ENCODE measurements at places on chromosomes 5 and 9.
A peak's percentile ranks its signal among the peaks of the same experiment; 100 is the strongest.

GRCh38 chr5:158990979-158991775 lies 108.5 kb downstream of the EBF1 start:
- peak; percentile 60 for DNase-seq

GRCh38 chr9:72141484-72141883 lies 7.8 kb upstream of the GDA start:
- DNase-seq, result no peak

- DNase-seq, result no peak
Measured at GRCh38 chr9:104779334-104779733, 15.4 kb downstream of the NIPSNAP3B start.

GRCh38 chr5:9401786-9402472 lies 143.9 kb downstream of the SEMA5A start:
- DNase-seq, result peak; percentile 24

- DNase-seq, result no peak
Measured at GRCh38 chr9:5361326-5362010, 21.8 kb upstream of the RLN1 start.

DNA sequence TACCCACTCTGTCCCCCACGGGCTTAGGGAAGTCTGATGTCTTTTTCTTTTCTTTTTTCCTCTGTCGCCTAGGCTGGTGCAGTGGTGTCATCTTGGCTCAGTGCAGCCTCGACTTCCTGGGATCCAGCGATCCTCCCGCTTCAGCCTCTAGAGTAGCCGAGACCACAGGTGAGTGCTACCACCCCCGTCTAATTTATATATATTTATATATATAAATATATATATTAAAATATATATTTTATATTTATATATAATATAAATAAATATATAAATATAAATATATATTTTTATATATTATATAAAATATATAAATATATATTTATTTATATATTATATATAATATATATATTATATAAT lies 3.3 kb upstream of the ANXA2R start:
- DNase-seq, result no peak

- DNase-seq, result peak; percentile 45
Measured at GRCh38 chr9:108270051-108270450, 585.7 kb downstream of the ACTL7B start.

DNA sequence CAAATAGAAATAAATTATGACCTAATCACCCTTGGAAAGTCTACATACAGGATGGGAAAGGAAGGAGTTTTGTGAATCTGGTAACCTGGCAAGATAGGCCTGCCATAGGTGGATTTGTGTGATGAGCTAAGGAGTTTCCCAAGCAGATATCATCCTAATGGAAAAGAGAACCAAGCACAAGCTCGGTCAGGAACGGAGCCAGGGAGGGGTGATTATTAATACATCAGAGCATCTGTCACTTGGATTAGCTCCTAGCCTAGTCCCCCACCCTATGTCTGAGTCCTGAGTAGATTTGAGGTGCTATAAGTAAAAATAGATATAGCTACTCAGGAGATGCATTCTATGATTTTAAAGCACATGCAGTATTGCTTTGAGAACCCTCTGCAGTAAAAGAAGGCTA lies 57.3 kb upstream of the SMARCA2 start:
- DNase-seq, result no peak

GRCh38 chr9:13791816-13792215 lies 512.3 kb upstream of the MPDZ start:
- no peak for DNase-seq

GRCh38 chr5:132065351-132065937 lies 5.0 kb downstream of the IL3 start:
- DNase-seq, result peak; percentile 65

GRCh38 chr9:112203536-112203935 lies 28.4 kb upstream of the SUSD1 start:
- DNase-seq, result peak; percentile 71

DNA sequence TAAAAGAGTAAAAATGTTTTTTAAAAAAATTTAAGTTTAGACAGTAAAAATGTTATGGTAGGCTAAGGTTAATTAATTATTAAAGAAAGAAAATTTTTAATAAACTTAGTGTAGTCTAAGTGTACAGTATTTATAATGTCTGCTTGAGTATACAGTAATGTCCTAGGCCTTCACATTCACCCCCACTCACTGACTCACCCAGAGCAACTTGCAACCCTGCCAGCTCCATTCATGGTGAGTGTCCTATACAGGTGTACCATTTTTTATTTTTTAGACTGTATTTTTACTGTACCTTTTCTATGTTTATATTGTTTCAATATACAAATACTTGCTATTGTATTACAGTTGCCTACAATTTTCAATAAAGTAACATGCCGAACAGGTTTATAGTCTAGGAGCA lies 234.1 kb downstream of the AUH start:
- DNase-seq, result peak; percentile 31

- DNase-seq, result no peak
Measured at GRCh38 chr5:74540622-74541021, 99.9 kb downstream of the ENC1 start.

Data from fibroblast of skin of right quadriceps (primary cell).